Adipocyte (in vitro differentiated cells): ENCODE measurements at places on chromosomes 13 and 19.

DNA sequence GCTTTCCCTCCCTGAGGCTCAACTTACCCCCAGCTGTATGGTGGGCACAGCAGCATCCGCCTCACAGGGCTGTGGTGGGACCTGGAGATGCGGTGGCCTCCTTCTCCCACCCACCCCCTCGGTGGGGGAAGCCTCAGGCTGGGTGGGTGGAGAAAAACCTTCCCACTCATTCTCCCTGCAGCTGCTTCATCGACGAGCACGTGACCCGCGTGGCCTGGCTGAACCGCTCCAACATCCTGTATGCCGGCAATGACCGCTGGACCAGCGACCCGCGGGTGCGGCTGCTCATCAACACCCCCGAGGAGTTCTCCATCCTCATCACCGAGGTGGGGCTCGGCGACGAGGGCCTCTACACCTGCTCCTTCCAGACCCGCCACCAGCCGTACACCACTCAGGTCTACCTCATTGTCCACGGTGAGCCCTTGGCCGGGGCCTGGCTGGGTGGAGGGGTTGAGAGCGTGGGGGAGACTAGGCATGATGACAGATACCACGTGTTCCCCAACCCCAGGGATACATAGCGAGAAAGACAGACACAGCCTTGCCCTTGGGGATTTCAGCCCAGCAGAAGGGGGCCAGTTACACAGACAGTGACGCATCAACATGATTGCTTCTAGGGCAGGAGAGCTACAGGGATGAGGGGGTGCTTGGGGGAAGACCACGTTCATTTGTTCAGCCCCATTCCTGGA is 12.2 kb downstream of the IGLON5 start:
- DNase-seq, result no peak

GRCh38 chr13:51998723-51999509 is 12.3 kb downstream of the ATP7B start:
- no peak for DNase-seq

DNA sequence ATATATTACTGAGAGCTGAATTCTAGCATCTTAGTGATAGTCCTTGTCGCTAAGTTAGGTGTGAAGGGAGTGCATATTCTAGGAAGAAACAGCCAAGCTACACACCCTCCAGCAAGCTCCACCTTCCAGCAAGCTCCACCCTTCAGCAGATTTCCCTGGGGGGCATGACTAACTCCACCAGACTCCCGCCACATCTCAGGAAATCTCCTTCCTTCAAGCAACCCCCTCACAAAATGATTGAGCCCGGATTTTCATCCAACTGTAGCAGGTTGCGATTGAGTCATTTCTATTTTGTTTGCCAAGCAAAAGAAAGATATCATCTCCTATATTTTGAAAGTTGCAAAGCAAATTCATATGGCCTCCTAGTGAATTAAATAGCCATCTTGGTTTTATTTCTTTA is 162.1 kb upstream of the TMTC4 start:
- DNase-seq, result peak; percentile 26

DNA sequence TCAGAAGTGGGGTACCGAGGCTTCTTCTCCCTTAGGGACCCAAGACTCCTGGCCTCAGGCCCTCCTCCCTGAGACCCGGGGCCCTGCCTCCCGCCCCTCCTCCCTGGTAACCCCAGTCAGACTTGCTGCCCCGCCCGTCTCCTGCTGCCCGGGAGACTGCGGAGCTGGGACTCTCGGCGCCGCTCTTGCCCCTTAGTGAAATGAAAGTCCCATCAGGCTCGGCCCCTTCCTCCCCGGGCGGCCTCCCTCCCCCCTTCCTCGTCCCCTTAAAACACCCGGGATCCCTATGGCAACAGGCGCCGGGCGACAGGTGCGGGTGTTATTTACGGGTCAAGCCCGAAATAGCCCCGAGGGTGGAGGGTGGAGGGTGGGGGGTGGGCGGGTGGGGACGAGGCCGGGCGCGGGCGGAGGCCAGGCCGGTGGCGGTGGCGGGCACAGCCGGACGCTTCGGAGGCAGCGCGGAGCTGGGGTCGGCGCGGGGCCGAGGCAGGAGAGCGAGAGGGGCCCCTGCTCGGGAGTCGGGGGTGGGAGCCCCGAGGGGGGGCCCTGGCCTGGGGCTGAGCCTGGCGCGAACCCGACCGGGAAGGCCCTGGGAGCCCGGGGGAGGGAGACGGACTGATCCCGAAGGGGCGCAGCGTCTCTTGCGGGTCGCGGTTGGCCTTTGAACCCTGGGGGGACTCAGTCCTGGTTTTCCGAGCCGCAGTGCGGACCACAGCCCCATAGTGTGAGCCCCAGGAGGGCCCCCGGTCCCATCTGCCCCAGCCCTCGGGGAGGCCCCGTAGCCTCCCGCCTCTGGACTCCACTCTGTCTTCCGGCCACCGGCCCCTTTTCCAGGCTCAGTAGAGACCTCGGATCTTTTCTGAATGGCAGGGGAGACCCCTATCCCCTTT is at the start of gene CACNG6:
CACNG6 (plus strand) TSS at position 414 of the 890 bp plus-strand sequence. CDS start 1,241 bp downstream, outside the sequence.
- DNase-seq, result peak; percentile 22

DNA sequence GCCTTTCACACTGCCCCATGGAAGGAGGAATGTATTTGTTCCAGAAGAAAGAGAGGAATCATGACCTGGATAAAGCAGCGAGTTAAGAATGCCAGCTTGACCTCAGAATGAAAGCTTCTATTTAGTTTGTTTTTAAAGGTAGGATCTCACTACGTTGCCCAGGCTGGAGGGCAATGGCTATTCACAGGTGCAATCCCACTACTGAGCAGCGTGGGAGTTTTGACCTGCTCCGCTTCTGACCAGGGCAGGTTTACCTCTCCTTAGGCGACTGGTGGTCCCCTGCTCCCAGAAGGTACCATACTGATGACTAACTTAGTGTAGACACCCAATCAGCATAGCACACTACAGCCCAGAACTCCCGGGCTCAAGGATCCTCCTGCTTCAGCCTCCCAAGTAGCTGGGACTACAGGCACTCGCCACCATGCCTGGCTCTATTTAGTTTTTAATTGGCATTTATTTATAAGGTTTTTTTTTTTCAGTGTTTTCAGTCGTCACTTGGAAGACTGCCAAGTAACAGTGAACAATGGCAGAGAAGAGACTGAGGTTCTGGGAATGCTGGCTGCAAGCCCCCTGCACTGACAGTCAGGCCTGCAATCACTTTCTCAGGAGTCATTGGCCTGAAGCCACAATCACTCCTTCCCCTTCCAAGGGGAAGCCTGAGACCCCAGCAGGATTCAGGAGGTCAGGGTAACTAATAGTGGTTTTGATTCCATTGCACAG is 73.1 kb downstream of the EPS15L1 start:
- DNase-seq, result no peak

DNA sequence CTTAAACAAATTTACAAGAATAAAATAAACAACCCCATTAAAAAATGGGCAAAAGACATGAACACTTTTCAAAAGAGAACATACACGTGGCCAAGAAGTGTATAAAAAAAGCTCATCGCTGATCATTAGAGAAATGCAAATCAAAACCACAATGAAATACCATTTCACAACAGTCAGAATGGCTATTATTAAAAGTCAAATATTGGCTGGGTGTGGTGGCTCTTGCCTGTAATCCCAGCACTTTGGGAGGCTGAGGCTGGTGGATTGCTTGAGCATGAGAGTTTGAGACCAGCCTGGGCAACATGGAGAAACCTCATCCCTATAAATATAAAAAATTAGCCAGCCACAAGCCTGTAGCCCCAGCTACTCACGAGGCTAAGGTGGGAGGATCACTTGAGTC is 89.9 kb downstream of the UBL3 start:
- no peak for DNase-seq

DNA sequence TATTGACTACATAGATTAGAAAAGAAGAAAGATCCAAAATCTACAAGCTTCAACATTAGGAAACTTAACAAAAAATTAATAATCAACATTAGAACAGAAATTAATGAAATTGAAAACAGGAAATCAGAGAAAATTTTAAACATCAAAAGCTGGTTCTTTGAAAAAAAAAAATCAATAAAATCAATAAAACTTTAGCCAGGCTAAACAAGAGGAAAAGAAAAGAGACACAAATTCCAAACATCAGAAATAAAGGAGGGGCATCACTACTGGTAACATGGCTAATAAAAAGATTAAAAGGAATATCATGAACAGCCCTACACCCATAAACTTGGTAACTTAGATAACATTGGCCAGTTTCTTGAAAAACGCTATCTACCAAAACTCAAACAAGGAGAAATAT is 110.2 kb downstream of the ATP11A start:
- no peak for DNase-seq

DNA sequence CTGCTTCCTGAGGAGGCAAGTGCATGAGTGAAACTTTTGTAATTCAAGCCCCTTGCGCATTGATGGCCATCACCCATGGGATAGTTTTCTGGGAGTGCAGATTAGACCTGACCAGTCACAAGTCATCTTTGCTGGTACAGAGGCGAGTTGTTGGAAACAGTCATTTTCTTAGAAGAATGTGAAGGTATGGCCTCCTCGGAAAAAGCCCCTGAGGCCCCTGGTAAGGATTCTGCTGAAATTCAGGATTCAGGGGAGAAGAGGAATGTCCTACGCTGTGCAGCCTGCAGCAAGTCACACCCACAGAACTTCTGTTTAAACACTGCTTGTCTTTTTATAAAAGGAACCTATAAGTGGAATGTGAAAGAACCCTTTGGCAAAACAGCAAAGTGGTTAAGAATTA is 11.0 kb upstream of the SPART start:
- DNase-seq, result no peak

DNA sequence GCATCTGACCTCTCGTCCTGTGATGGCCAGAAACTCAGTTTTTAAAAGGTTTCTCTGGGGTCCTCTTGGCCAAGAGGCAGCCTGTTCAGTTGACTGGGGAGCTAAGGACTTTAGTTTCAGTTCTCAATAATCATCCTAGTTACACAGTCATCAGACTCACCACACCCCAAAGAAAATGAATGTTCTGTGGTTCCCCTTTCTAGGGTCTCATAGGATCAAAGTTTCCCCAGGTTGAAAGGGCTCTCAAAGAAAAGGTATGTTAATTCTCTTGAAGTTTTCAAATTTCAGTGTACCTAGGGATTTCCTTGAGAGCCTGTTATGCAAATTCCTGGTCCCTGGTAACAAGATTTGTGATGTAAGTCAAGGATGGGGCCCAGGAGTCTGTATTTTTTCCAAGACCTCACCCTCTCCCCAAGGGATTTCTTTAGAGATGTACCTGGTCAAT is 94.9 kb downstream of the FAM216B start:
- DNase-seq, result no peak

GRCh38 chr13:75146436-75146835 is 335.5 kb downstream of the TBC1D4 start:
- DNase-seq, result peak; percentile 22

- DNase-seq, result no peak
Observed at GRCh38 chr19:20351244-20351643, 184.2 kb downstream of the ZNF486 start.

DNA sequence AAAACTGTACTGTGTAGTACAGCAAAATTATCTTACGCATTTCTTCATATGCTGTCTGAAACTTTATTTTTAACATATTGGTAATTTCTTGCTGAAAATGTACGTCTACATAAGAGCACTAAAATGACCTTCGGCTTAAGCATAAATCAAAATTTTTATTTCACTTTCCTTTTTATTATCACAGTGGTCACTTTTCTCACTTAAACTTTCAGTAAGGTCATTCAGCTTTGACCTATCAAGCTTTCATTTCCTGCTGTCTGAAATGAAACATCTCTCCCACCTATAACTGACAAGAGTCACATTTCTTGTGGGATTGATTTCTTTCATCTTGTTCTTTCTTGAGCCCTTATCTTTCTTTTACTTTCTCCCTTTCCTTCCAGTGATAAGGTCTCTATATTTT is 2212.7 kb upstream of the PCDH20 start:
- no peak for DNase-seq
